ENCODE measurements at places on chromosomes 11 and 22. TPM values are rescaled to one million over a fixed set of nuclear protein-coding genes. Genes with fewer than 3 reads are reported as not detected.

The IL18 gene
- 1.1 TPM for polyA plus RNA-seq

The CNGA4 gene
- 0.11 TPM for polyA plus RNA-seq

The RAG2 gene
- polyA plus RNA-seq, result not detected

The MS4A3 gene
- not detected for polyA plus RNA-seq

The RAC2 gene
- 4.6 TPM for polyA plus RNA-seq

The FAM180B gene
- 0.15 TPM for polyA plus RNA-seq

The MMP10 gene
- polyA plus RNA-seq, result not detected

The CSF2RB gene
- polyA plus RNA-seq, result 1.4 TPM

The PKDREJ gene
- 0.04 TPM for polyA plus RNA-seq

The ZBTB16 gene
- polyA plus RNA-seq, result 44.0 TPM

GRCh38 chr22:44753189-44754042 lies 1.0 kb downstream of the ARHGAP8 start:
- DNase-seq, result no peak

DNA sequence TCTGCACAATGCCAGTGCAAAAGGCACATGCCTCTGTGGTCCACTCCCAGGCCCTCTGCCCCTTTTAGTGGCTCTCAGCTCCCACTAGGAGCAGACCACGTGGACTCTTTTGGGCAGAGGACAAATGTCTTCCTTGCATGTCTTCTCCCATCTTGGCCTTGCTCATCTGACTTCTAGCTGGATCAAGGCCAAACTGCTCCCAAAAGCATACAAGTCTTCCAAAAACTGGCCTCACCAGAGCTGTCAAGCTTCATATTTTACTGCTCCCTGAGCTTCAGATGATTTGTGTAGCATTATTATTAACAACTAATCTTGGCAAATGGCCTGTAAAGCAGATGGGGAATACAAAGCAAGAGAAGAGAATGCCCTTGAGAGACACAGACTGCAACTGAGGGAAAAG lies 6.9 kb downstream of the SMPD1 start:
- no peak for DNase-seq

DNA sequence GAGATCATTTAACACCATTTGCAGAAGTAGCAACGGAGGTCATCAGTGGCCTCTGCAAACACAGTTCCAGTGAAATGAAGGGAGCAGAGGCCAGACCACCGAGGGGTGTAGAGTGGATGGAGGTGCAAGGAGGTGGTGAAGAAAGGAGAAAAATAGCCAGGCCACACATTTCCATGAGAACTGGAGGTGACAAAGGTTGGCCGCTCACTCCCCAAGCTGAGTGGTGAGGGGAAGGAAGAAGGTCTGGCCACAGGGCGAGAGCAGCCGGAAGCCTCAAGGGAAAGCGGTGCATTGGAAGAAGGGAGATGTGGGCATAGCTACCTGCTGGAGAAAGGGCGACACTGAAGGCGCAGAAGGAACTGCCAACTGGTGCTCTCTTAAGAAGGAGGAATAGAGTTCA lies 20.1 kb upstream of the TMPRSS4 start:
- DNase-seq, result no peak

DNA sequence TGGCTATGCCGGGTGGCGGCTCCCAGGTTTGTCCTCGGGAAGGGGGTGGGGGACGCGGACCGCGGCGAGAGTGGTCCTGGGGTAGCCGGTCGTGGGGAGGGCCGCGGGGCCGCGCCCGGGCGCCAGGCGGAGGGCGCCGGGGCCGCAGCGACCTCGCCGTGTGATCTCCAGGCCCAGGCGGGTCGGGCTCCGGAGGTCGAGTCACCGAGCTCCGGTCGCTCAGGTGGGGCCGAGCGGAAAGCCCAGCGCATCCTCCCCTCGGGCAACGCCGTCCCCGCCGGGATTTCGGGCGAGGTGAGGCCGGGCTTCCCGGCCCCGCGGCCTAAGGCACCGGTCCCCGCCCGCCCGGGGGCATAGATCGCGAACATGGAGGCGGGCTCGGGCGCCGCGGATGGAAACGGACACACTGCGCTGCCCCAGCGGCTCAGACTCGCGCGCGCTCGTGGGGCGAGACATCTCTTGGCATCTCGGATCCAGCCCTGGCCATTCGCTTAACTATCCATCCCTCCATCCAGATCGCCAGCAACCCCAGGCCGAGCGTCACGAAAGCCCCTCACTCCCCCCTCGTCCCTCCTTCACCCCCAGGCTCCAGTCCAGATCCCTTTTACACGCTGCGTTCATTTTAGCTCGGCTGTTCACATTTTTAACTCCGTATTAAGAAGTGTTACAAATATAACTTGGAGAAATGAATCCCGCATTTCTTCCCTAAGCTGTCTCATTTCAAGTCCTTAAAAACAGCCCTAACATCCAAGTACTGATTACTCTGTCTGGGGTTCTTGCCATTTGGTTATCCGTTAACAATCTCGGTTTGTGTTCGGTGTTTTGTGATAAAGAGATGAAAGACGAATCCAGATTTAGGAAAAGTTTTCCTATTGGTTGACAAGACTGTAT lies 460 bp downstream of the ZC3H12C start:
- DNase-seq, result peak; percentile 67

GRCh38 chr11:69337211-69337721 lies 43.3 kb downstream of the MYEOV start:
- DNase-seq, result no peak

DNA sequence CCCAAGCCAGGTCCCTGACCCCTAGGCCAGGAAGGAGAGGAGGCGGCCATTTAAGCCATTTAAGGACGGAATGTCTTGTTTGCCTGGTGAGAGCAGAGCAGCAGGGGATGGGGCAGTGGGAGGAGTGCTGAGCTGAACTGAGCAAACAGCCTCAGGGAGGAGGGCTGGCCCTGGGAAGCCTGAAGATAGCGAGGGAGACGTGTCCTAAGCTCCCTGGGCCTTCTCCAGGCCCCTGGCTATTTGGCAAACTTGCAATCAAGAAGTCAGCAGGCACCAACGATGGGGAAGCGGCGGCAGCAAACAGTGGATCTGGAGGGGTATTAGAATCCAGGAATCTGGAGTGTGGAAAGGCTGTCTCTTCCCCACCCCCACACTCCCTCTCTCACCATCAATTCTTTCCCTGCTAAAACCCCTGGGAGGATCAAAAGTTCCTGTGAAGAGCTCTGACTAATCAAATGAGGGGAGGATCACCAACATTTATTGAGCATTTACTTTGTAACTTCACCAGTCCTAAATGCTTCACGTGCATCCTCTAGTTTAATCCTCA lies 8.8 kb downstream of the BCL9L start:
- peak; percentile 85 for DNase-seq

DNA sequence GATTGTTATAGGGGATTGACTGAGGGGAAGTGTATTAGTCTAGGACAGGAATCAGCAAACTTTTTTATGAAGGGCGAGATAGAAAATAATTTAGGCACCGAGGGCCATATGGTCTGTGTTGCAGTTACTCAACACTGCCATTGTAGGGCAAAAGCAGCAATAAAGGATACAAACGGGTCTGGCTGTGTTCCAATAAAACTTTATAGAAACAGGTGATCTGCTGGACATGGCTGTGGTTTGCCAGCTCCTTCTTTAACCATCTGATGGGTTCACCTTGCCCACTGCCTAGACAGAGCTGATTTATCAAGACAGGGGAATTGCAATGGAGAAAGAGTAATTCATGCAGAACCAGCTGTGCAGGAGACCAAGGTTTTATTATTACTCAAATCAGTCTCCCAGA lies 20.0 kb downstream of the PRR5L start:
- DNase-seq, result no peak

DNA sequence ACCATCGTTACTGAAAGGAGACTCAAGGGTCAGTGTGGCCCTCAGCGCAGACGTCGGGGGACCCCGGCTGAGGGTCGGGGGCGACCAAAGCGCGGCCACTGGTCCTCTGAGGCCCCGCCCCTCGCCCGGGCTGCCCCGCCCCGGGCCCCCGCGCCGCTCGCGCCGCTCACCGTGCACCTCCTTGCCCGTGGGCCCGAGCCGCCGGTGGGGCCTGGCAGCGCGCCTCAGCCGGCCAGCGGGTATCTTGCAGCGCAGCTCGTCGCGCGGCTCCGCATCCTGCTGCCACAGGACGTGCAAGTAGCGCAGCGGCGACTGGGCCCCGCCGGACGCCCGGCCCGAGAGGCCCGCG lies 419 bp downstream of the ANKRD54 start:
- DNase-seq, result peak; percentile 64

DNA sequence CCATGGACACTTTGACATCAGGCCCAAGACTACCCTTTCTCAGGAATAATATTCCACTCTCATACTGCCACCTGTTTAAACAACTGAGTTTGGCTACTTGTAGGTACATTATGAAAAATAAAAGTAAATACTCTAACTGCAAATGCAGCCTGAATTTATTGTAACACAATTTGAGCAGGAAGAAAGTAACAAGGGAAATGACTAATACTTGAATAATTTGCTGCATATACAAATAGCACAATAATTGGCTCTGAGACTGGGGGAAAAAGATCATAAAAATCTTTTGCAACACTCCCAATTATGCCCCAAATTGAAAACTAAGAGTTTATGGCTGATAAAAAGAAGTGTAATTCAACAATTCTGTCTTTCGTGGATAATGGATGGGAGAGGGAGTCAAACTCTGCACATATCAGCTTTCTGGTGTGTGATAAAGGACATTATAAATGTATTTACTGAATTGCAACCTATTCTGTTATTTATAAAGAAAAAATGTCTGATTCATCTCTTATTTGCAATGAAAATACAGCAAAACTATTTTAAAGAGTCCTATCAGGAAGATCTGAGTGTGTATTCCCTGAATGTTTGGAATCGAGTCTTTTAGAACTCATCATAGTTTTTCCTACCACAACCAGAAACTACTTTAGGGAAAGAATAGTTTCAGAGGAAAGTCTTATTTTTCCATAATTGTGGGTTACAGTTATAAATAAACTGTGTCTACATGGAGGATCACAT lies 359.0 kb downstream of the JRKL start:
- DNase-seq, result no peak

GRCh38 chr11:79949574-79949973 lies 508.7 kb upstream of the TENM4 start:
- no peak for DNase-seq

DNA sequence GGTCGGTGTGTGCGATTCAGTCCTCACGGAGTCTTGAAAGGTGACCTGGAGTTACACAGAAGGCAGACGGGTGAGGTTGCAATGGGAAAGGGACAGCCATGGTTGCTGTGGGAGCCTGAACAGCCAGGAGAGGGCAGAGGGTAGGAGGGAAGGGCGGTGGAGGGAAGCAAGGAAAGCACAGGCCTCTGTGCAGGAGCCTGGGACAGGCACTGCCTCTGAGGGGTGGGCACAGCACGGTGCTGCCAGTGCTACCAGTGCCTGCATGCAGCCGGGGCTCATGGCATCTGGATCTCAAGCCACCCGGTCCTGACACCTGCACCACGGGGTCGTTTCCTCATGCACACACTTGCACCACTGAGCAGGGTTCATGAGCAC lies 401.0 kb downstream of the TBC1D22A start:
- DNase-seq, result peak; percentile 46

DNA sequence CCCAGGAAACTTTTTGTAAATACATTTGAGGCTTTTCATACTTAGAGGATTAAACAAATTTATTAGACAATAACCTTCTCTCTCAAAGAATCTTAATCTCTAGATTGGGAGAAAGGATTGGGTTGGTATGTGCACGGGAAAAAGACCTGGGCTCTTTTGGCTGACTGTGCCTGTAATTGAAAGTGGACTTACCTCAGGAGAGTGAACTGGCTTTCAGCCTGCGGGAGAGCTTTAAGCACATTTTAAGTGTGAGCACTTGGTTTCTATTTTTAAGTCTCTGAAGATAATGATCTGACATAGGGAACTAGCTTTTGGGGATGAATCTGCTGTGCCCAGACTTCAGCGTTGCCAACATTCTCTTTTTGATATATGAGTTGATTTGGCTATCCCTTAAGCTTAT lies 35.8 kb downstream of the UVRAG start:
- no peak for DNase-seq

DNA sequence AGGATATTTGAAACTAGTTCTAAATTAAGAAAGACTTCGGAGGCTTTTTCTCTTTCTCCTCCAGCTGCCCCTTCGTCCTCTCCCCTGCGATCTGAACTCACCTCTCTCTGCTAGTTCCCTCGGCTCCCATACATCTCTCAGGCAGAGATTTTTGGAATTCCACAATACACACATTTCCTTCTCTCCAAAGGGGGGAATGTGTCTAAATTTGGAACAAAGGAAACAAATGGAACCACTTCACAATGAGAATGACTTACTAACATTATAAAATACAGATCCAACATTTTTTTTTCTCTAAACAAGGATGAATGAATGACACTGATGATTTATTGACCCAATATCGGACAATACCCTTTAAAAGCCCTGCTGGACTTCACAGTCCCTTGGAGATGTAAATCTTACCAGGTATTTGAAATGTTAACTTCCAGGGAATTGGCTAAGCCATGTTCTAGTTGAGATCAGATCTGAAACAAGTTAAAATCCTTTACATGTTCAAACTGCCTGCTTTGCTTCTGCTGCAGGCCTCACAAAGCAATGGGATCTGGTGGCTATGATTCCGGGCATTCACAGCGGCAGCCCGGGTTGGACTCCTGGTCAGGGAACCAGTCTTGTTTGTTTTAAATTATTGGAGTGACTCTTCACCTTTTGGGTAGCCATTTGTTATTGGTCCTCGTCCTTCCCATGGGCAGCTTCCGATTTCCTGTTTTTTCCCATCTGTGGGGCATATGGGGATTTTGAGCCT lies 20.5 kb upstream of the GSTP1 start:
- no peak for DNase-seq

GRCh38 chr11:131231317-131231940 lies 139.0 kb upstream of the NTM start:
- DNase-seq, result no peak

DNA sequence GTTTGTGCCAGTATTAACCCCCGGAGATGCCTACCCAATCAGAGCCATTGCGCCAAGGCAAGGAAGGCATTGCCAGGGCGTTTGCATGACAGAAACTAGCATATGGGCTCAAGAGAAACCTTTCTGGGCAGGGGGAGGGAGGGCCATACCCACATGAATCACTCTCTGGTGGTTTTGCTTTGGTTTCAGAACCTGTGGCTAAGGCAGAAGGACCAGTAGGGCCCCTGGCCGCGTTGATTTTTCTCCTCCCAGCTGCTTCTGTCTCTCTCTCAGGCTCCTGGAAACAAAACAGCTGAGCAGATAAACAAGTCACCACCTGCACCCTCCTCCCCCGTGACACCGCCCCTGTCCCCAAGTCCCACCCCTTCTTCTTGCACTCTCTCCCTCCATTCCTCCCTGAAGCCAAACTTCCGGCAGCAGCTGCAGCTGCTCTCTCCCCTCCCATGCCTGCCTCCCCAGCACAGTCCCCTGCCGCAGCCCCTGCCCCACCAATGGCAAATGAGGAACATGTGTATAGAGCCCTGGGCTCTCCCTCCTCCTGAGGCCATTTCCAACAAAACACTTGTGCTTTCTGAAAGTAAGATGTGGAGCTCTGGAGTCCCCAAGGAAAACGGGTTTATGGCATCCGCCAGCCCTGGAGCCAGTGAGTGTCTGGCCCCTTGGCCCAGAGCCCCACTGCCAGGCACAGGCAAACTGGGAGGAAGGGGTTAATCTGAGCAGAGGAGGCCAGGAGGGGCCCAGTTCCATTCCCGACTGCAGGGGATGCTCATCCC lies 39.0 kb upstream of the ADA2 start:
- peak; percentile 72 for DNase-seq
